ENCODE measurements at places on chromosomes 5 and 9.

DNA sequence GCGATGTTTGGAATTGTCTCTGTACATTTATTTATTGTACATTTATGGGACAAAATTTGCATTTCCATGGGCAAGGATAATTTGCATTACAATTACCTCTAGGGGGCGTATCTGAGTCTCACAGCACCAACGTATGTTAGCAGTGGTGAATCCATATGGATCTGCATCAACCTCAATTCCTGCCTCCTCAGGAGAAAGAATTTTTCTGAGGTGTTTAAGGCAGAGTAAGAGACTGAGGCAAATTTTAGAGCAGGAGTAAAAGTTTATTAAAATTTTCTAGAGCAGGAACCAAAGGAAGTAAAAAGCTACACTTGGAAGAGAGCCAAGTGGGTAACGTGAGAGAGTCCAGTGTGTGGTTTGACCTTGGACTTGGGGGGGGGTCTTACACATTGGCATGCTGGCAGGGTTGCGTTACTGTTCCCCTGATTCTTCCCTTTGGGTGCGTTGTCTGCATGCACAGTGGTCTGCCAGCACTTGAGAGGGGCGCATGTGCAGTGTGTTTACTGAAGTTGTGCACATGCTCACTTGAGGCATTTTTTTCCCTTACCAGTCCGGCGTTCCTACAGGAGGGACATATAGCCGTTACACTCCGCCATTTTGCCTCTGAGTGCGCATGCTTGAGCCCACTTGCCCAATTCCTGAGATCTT, 21.0 kb upstream of the RAB14 start:
- DNase-seq, result no peak

GRCh38 chr5:108521011-108521700, 139.3 kb upstream of the FBXL17 start:
- DNase-seq, result no peak

GRCh38 chr5:78506261-78507024, 142.1 kb downstream of the LHFPL2 start:
- DNase-seq, result no peak

DNA sequence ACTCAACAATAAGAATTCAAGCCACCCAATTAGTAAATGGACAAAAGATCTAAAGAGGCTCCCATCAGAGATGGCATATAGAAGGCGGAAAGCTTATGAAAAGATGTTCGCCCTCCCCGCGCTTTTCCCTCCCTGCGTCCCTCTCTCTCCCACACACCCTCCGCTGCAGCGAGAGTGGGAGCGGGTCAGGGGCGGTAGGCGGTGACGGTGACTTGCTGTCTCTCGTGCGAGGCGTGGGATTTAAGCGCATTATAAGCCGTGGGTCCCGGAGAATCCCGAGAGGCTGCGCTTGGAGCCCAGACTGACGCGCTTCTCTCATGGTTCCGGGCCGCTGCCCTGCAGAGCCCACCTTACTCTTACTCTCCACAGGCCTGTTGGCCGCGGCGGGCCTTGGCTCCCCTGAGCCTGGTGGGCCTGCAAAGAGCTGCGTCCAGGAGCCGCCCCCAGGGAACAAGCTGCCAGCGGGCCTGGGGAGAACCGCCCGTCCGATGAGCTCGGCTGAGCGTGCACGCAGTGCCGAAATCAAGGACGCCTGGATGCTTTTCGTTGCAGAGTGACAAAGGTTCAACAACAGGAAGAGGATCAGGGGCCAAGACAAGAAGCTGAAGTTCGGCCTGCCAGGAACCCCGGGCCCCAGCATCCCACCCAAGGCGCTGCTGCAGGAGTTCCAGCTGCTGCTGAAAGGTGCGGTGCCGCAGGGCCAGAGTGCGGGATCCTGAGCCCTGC, 42.6 kb upstream of the BICD2 start:
- DNase-seq, result no peak

- peak; percentile 39 for DNase-seq
These were observed 89.0 kb downstream of the PIK3R1 start for GRCh38 chr5:68304421-68305052.

- DNase-seq, result no peak
These were observed 56.4 kb upstream of the MYO10 start for GRCh38 chr5:16992444-16992843.

GRCh38 chr9:33908749-33909148, 91.8 kb downstream of the UBE2R2 start:
- DNase-seq, result no peak

GRCh38 chr5:107232293-107232692, 438.4 kb downstream of the EFNA5 start:
- no peak for DNase-seq

- DNase-seq, result no peak
These were observed 262.7 kb downstream of the YTHDC2 start for GRCh38 chr5:113776168-113776567.

DNA sequence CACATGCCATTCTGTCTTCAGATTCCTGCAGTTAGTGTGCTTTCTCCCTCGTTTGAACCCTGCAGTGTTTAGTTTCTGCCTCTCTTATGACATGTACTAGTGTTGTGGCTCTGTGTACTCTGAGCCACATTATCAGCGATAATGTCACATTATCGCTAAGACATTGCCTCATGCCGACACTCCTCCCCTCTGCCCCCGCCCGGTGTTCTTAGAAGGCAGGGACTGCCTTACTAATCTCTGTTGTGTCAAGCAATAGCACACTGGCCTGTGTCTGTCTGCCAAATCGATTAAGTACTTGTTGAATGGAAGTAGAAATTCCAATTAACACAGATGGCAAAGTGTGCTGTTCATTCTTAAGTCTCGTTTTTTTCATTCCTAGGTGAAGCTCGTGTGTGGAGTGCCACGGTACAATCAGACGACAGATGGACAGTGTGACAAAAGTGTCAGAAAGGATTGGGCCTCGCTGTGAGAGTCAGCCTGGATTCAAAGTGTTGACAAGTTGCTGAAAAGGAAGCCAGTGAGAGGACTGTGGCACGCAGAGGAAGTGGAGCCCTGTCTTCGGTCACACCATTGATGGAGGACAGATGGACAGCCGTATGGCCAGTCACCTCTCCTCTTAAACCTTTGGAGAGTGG, 10.5 kb downstream of the PIK3R1 start:
- DNase-seq, result no peak

DNA sequence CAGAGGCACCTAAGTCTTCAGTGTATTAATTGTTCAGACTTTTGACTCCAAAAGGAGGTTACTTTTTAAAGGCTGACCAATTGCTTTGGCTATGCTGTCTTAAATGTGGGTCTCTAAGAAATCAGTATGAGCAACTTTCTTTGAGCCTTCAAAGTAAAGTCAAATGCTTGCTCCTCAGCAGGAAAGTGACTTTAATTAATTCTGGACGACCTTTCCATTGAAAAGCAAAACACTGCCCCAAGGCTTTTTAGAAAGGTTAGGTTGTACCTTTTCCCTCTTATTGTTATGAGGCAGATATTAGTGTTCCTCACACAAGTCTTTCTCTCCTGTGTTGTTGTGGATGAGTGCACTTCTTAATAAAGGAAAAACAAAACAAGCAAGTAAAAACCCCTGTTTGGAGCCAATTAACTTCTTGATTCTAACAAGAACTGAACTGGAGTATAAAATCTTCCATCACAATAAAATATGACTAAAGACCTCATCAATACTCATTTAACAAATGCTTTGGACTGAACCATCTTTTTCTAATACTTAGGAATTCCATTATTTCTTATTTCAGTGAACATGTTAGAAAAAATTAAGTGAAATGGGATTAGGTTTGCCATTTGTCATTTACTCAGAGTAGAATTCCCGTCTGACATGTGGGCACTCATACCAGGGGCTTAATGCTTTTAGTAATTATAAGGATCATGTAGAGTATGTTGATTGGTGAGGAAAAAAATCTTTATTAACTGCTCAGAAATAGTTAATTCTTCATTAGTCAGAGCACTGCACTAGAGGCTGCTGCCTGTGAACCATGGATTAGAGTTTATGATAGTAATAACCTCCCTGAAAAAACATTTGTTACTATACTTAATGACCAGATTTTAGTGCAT, 159.1 kb upstream of the ZNF608 start:
- DNase-seq, result no peak

GRCh38 chr5:134432677-134433359, 21.1 kb upstream of the CDKN2AIPNL start:
- DNase-seq, result no peak

GRCh38 chr9:124664143-124664542, 107.0 kb downstream of the NR6A1 start:
- no peak for DNase-seq

DNA sequence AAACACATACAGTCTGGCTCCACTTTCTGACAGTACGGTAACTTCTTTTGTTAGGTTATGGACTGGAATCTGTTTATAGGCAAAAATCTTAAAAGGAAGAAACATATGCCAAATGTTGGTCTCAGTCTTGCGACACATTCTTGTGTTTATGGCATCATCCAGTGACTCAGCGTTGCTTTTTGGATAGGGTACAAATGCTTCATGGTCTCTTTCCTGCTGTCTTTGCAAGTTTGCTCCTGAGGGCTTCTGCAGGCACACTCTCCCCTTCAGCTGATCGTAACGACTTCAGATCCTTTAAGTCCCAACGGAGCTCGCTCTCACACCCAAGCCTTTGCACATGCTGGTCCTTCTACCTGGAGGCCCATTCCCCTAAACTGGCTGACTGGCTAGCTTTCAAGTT, 23.6 kb upstream of the TNFSF8 start:
- peak; percentile 69 for DNase-seq

DNA sequence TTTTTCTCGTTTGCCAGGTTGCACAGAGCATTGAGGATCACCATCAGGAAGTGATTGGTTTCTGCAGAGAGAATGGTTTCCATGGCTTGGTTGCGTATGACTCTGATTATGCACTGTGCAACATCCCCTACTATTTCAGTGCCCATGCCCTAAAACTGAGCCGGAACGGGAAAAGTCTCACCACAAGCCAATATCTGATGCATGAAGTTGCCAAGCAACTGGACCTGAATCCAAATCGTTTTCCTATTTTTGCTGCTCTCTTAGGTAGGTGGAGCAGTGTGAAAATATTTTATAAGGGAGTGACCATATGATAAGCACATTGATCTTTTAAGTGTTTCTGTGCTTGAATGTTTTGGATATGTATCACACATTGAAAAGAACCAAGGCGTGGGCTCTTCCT, 17.7 kb upstream of the FAM120AOS start:
- no peak for DNase-seq

DNA sequence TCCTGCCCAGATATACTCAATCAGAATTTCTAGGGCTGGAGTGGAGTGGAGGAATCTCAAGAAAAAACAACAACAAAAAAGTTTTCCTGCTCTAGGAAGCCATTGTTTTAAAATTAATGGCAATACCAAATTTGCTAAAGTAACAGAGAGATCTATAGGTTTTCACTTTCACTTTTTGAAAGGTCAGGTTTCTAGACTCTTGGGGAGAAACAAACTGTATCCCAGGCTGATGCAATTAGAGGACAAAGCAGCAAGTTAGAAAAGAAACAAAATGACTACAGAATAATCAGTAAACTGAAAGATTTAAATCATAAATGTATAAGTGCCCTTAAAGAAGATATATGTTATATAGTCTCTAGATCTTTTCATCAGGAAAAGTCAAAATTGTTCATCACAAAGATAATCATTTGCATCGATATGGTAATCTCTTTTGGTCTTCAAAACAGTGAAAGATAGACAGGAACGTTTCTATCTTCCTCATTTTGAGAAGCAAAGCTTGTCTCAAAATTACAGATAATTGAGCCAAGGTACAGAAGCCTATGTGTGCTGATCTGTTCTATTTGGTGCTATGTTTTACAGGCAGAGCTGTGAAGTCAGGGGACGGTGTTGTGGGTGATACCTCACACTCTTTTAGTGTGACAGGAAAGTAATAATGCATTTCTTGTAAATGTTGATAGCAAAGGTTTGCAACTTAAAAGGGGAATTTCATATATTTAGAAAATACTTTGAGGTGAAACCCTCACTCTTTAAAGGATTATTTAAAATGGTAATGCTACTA, 1746.6 kb upstream of the C9orf72 start:
- DNase-seq, result no peak

- DNase-seq, result peak; percentile 42
These were observed 77.0 kb downstream of the ANKRD55 start for GRCh38 chr5:56155992-56156584.

- DNase-seq, result no peak
These were observed 22.8 kb downstream of the THBS4 start for GRCh38 chr5:80057921-80058320.

- DNase-seq, result no peak
These were observed 15.1 kb upstream of the NCS1 start for GRCh38 chr9:130157079-130157478.

DNA sequence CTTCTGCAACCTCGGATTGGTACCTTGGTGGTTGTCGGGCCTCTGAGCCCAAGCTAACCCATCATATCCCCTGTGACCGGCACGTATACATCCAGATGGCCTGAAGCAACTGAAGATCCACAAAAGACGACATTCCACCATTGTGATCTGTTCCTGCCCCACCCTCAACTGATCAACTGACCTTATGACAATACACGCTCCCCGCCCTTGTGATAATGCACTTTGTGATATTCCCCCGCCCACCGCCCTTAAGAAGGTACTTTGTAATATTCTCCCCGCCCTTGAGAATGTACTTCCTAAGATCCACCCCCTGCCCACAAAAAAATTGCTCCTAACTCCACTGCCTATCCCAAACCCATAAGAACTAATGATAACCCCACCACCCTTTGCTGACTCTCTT, 16.5 kb upstream of the TOR1B start:
- no peak for DNase-seq

GRCh38 chr5:110517396-110517795, 209.1 kb downstream of the TMEM232 start:
- DNase-seq, result no peak

DNA sequence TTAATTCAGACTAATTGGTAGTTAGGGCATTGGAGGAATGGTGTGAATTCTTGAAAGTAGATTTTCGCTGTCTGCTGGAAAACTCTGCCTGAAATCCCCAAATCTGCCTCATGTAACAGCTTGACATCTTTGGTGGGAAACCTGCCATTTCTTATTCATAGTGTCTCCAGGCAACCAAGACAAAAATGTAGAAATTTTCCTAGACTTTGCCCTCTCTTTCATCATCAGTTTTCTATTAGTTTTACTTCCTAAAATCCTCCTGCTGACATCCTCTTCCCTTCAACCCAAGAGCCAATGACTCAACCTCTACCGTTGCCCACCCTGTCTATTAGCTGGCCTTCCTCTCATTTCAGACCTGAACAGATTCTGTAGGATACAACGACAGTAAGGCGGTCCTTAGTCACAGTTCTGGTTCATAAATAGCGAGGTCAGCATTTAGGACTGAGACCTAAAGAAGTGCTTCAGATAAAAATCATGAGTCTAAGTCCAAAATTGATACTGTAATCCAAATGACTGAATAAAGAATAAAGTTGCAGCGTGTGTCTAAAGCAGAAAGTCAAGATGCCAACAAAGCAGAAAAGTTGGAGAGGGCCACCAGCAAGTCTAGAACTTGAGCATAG, 133.9 kb downstream of the MUSK start:
- no peak for DNase-seq

- DNase-seq, result peak; percentile 44
These were observed 12.8 kb upstream of the ZFP62 start for GRCh38 chr5:180873615-180874520.

Data from adrenal gland (tissue), 19 donors.